ENCODE measurements at places on chromosomes 7 and 10. TPM values are rescaled to one million over a fixed set of nuclear protein-coding genes. Genes with fewer than 3 reads are reported as not detected.

DNA sequence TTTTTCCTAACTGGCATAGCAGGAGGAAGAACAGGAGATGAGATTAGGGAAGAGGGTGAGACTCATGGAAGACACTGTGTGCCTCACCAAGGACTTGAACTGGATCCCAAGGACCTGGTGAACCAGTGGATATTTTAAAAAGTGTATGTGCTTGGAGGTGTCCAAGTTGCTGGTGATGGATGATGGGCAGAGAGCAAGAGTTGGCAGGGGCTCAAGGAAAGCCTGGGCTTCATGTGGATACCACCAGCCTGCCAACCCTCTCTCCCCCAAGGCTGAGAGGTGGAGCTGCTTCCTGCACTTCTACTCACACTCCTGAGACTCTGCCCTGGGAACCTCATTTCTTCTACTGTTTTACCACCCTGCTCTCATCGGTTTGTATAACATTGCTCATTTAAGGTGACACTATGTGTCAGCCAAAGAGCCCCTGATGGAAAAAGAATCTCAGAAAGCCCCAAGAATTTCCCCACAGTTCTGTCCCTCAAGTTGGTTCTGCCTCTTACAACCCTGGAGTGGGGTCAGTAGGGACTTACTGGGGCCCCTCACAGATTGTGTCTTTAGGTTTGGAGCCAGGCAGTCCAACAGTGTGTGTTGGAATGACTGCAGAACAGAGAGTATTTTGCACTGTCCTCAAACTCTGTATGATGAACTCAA, 56.2 kb upstream of the PDCD4 start:
- peak; percentile 17 for DNase-seq
- H3K27me3 ChIP-seq = no peaks in the 10 kb centered on the region
- H3K27ac ChIP-seq = no peak overlapping the region
- no peaks in the 10 kb centered on the region for H3K36me3 ChIP-seq

- H3K4me3 ChIP-seq = no peak overlapping the region
- H3K36me3 ChIP-seq = no peaks in the 10 kb centered on the region
Measured at GRCh38 chr7:1422512-1423263, 36.6 kb downstream of the MICALL2 start.

- peaks cover 10% of the 10 kb centered on the region for H3K27me3 ChIP-seq
- no peak overlapping the region for H3K4me3 ChIP-seq
- H3K27ac ChIP-seq = no peak overlapping the region
- no peaks in the 10 kb centered on the region for H3K4me1 ChIP-seq
Measured at GRCh38 chr10:104472505-104472904, 118.9 kb downstream of the CFAP58 start.

- H3K27ac ChIP-seq = no peak overlapping the region
Measured at GRCh38 chr7:14900051-14900450, 2.5 kb downstream of the DGKB start.

GRCh38 chr10:60570896-60571295, 181.2 kb upstream of the ANK3 start:
- peaks cover 56% of the 10 kb centered on the region for H3K4me1 ChIP-seq
- no peaks in the 10 kb centered on the region for H3K27me3 ChIP-seq
- peak overlapping the region; percentile 78 for H3K4me3 ChIP-seq
- peaks cover 23% of the 10 kb centered on the region for H3K36me3 ChIP-seq
- no peak for DNase-seq
- peak overlapping the region; percentile 51 for H3K27ac ChIP-seq

- no peaks in the 10 kb centered on the region for H3K36me3 ChIP-seq
- no peaks in the 10 kb centered on the region for H3K4me1 ChIP-seq
- DNase-seq = no peak
- H3K27me3 ChIP-seq = peaks cover 7% of the 10 kb centered on the region
- no peak overlapping the region for H3K27ac ChIP-seq
Measured at GRCh38 chr7:78224923-78225322, 426.4 kb downstream of the PHTF2 start.

DNA sequence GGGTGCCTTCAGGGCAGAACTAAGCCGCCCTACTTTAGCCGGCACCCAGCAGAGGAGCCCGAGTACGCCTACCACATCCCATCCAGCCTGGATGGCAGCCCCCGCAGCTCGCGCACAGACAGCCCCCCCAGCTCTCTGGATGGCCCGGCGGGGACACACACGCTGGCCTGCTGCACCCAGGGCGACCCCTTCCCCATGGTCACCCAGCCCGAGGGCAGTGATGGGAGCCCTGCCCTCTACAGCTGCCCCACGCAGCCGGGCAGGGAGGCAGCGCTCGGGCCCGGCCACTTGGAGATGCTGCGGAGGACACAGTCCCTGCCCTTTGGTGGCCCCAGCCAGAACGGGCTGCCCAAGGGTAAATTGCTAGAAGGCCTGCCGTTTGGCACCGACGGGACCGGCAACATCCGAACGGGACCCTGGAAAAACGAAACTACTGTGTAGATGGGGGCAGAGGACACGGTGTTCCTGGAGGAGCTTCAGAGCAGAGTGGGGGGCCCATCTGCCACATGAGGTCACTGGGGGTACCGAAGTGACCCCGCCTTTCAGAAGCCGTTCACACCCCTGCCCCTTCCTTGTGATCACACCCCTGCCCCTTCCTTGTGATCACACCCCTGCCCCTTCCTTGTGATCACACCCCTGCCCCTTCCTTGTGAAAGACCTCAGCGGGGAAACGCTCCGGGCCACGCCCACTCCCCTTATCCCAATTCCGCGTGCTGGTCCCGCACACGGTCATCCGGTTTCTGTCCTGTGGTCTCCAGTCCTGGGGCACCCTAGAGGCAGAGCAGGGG, 30.8 kb upstream of the KNDC1 start:
- DNase-seq = no peak
- H3K27me3 ChIP-seq = peaks cover 13% of the 10 kb centered on the region
- peaks cover 2% of the 10 kb centered on the region for H3K4me1 ChIP-seq
- no peaks in the 10 kb centered on the region for H3K36me3 ChIP-seq

DNA sequence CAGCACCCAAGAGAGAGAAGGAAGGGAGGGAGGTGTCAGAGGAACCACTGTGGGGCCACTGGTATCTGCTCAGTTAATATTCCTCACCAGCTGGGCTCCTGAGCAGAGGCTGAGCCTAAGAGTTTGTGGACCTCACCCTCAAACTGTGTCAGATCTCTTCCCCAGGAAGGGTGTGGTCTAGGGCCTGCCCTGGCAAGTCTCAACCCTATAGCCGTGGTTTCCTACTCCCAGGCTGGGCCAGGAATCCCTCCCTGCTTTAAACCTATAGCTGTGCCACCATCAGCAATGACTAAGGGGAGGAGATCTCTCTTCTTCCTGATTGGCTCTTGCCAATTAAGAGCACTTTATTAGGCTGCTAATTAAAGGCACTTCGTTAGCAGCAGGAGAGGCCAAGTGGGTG, 29.9 kb downstream of the POLL start:
- no peak overlapping the region for H3K4me3 ChIP-seq
- peaks cover 3% of the 10 kb centered on the region for H3K27me3 ChIP-seq
- H3K36me3 ChIP-seq = peaks cover under 1% of the 10 kb centered on the region
- DNase-seq = no peak
- peaks cover 11% of the 10 kb centered on the region for H3K4me1 ChIP-seq

- no peaks in the 10 kb centered on the region for H3K36me3 ChIP-seq
- no peaks in the 10 kb centered on the region for H3K27me3 ChIP-seq
- H3K27ac ChIP-seq = peak overlapping the region; percentile 91
- no peak for DNase-seq
- peak overlapping the region; percentile 89 for H3K4me3 ChIP-seq
- H3K4me1 ChIP-seq = peaks cover 41% of the 10 kb centered on the region
Measured at GRCh38 chr7:2523461-2523936, 3.9 kb downstream of the LFNG start.

- DNase-seq = no peak
- H3K4me3 ChIP-seq = no peak overlapping the region
Measured at GRCh38 chr10:48943096-48943495, 3.5 kb upstream of the LRRC18 start.

GRCh38 chr10:33150146-33150545, 184.3 kb downstream of the NRP1 start:
- H3K36me3 ChIP-seq = peaks cover 3% of the 10 kb centered on the region
- no peak overlapping the region for H3K4me3 ChIP-seq
- no peak overlapping the region for H3K27ac ChIP-seq

GRCh38 chr7:138162236-138162635, 86.0 kb downstream of the AKR1D1 start:
- no peak for DNase-seq
- no peak overlapping the region for H3K4me3 ChIP-seq
- peaks cover 10% of the 10 kb centered on the region for H3K36me3 ChIP-seq
- no peaks in the 10 kb centered on the region for H3K27me3 ChIP-seq

DNA sequence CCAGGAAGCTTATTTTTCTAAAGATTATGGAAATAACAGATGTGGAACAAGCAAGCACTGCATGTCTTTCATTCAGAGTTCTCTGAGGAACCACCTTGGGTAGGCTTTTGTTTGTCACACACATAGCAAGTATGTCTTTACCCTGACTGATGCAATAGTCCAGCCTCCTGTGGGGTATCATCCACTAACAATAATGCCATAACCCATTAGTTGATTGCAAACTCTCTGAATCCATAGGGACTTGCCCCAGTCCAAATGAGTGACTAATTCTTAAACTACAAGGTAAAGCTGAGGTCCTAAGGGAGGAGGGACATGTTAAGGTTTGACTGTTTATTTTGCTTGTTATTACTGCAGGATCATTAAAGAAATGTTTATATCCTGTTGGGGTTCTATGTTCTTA, 151.4 kb upstream of the PRPS1L1 start:
- no peak for DNase-seq
- no peak overlapping the region for H3K4me3 ChIP-seq
- H3K4me1 ChIP-seq = peaks cover 11% of the 10 kb centered on the region
- H3K27me3 ChIP-seq = peaks cover 18% of the 10 kb centered on the region
- H3K27ac ChIP-seq = no peak overlapping the region

- no peak for DNase-seq
- no peaks in the 10 kb centered on the region for H3K4me1 ChIP-seq
- no peaks in the 10 kb centered on the region for H3K27me3 ChIP-seq
- H3K36me3 ChIP-seq = no peaks in the 10 kb centered on the region
- no peak overlapping the region for H3K4me3 ChIP-seq
- H3K27ac ChIP-seq = no peak overlapping the region
Measured at GRCh38 chr10:76113952-76114351, 682.5 kb downstream of the LRMDA start.

GRCh38 chr10:35927990-35928488, 285.9 kb upstream of the FZD8 start:
- no peaks in the 10 kb centered on the region for H3K36me3 ChIP-seq
- H3K4me3 ChIP-seq = no peak overlapping the region
- H3K4me1 ChIP-seq = no peaks in the 10 kb centered on the region
- H3K27me3 ChIP-seq = no peaks in the 10 kb centered on the region
- H3K27ac ChIP-seq = no peak overlapping the region
- no peak for DNase-seq

GRCh38 chr10:29229258-29229705, 59.6 kb upstream of the LYZL1 start:
- H3K4me1 ChIP-seq = no peaks in the 10 kb centered on the region
- H3K4me3 ChIP-seq = no peak overlapping the region
- DNase-seq = no peak
- H3K27ac ChIP-seq = no peak overlapping the region
- peaks cover 6% of the 10 kb centered on the region for H3K27me3 ChIP-seq

- H3K36me3 ChIP-seq = no peaks in the 10 kb centered on the region
- H3K27ac ChIP-seq = no peak overlapping the region
Measured at GRCh38 chr7:122970740-122971725, 24.5 kb downstream of the TAS2R16 start.

GRCh38 chr7:90231304-90231703, 13.7 kb upstream of the CFAP69 start:
- H3K27me3 ChIP-seq = peaks cover 10% of the 10 kb centered on the region
- H3K27ac ChIP-seq = no peak overlapping the region
- no peaks in the 10 kb centered on the region for H3K4me1 ChIP-seq
- no peak overlapping the region for H3K4me3 ChIP-seq
- no peaks in the 10 kb centered on the region for H3K36me3 ChIP-seq

DNA sequence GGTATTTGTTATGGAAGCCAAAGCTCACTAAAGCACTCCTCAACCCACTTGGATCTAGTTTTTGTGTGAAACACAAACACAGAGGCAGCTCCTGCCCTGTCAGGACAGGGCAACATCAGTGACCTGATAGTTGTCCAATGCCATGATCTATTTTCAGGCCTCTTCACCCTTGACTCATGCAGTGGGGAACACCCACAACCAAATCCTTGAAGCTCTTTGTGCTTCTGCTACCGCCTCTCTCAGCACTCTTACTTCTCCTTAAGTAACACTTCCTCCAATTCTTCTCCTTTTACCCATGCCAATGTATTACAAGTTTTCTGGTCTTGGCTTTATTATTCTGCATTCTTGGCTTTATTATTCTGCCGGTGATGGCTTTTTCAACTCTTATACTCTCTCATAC, 425.3 kb downstream of the INHBA start:
- no peaks in the 10 kb centered on the region for H3K27me3 ChIP-seq
- no peaks in the 10 kb centered on the region for H3K36me3 ChIP-seq
- no peaks in the 10 kb centered on the region for H3K4me1 ChIP-seq

- DNase-seq = no peak
- H3K27ac ChIP-seq = no peak overlapping the region
- peaks cover 17% of the 10 kb centered on the region for H3K27me3 ChIP-seq
- no peaks in the 10 kb centered on the region for H3K36me3 ChIP-seq
- H3K4me3 ChIP-seq = no peak overlapping the region
Measured at GRCh38 chr10:31656851-31657433, 271.7 kb downstream of the ARHGAP12 start.

DNA sequence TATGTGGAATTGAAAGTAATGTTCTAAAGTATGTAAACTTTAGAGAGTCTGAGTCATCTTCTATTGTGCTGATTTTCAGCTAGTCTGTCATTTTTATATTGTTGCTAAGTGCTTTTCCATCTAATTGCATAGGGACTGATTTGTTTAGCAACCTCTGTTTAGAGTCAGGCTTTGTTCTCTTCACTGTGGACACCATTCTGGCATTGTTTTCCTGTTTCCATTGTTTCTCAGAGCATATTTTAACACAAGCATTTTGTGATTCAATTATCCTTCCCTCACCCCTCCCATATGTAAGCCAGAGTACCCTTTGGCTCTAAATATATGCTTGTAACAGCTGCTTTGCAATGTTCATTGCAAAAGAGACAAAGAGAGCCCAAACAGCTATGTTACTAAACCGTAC, 748.4 kb upstream of the PHF14 start:
- no peak overlapping the region for H3K27ac ChIP-seq
- no peaks in the 10 kb centered on the region for H3K27me3 ChIP-seq
- no peaks in the 10 kb centered on the region for H3K4me1 ChIP-seq

- no peaks in the 10 kb centered on the region for H3K27me3 ChIP-seq
- peaks cover 3% of the 10 kb centered on the region for H3K4me1 ChIP-seq
- H3K27ac ChIP-seq = no peak overlapping the region
- no peaks in the 10 kb centered on the region for H3K36me3 ChIP-seq
- no peak overlapping the region for H3K4me3 ChIP-seq
Measured at GRCh38 chr7:151395036-151395367, 14.8 kb downstream of the WDR86 start.

- H3K27ac ChIP-seq = no peak overlapping the region
- H3K36me3 ChIP-seq = peaks cover 9% of the 10 kb centered on the region
- peaks cover 2% of the 10 kb centered on the region for H3K4me1 ChIP-seq
- no peak overlapping the region for H3K4me3 ChIP-seq
- DNase-seq = no peak
- H3K27me3 ChIP-seq = no peaks in the 10 kb centered on the region
Measured at GRCh38 chr7:33142585-33142984, 13.2 kb downstream of the BBS9 start.

- no peaks in the 10 kb centered on the region for H3K4me1 ChIP-seq
- H3K27me3 ChIP-seq = peaks cover 5% of the 10 kb centered on the region
- no peak overlapping the region for H3K27ac ChIP-seq
- H3K4me3 ChIP-seq = no peak overlapping the region
Measured at GRCh38 chr10:61018146-61018545, 74.2 kb upstream of the RHOBTB1 start.

Gene NUP42
- total RNA-seq = 44.8 TPM

Gene CYP2C19
- total RNA-seq = not detected

Gene ZNF398
- total RNA-seq = 10.5 TPM

Gene ADCY1
- total RNA-seq = 0.82 TPM

Gene KLF14
- not detected for total RNA-seq

Gene LBX1
- not detected for total RNA-seq

Gene RGR
- not detected for total RNA-seq

Gene SLIT1
- 0.94 TPM for total RNA-seq

Gene CPSF4
- total RNA-seq = 57.9 TPM

Gene RET
- 0.19 TPM for total RNA-seq

Measured in activated CD4-positive, alpha-beta T cell treated with anti-CD3 and anti-CD28 coated beads for 36 hours (primary cell).